ENCODE measurements at places on chromosomes 11 and 22.

DNA sequence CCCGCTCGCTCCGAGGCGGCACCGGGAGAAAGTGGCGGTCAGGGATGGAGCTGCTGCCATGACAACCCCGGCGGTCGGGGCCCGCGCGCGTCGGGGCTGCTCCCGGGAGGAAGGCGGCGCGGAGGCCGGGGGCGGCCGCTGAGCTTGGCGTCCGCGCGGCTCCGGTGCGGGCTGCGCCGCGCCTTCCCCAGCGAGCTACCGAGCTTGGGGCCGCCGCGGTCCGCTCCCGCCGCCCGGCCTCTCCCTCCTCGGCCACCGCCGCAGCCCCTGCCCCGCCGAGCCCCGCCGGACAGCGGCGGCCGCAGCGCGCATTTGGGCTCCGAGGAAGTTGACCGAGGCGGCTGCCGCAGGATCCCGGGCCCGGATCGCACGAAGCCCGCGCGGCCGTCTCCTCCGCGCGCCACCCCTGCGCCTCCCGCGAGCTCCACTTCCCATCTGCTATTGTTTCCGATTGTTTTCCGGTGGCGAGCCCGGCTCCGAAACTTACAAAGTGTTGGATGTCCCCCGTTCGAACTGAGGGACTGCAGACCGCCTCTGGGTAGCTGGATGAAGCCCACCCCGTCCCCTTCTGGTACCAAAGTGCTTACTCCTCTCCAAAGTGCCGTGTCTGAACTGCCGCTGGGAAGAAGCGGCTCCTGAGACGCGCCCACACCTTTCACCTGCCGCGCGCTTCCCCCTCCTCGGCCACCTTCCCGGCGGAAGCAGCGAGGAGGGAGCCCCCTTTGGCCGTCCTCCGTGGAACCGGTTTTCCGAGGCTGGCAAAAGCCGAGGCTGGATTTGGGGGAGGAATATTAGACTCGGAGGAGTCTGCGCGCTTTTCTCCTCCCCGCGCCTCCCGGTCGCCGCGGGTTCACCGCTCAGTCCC lies 540.3 kb downstream of the NTM start:
- no peak for DNase-seq

DNA sequence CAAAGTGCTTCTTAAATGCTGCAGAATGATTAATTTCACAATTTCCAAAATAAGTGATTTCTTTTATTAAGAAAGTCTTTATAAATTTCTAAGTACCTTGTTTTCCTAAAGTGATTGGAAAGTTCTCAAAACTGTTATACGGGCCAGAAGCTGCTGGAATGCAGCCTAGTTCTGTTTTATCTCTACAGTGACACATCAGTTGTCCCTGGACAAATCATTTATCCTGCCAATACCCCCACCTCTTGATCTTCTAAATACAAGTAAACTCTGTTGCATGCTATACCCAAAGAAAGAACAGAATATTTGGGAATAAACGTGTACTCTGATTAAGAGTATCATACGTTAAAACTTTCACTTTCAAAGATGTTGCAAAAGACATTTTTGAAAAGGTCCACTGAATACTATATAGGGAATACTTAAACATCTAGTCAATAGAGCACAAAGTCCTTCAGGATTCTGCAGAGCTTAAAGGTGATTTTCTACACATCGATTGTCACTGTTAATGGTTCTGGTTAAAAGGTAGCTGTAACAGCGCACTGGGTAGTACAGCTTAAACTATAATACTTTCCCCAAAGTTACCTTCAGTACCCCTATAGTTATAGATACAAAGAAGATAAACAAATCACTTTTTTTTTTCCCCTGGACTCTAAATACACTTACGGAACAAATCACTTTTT lies 92.1 kb upstream of the APOA1 start:
- no peak for DNase-seq

DNA sequence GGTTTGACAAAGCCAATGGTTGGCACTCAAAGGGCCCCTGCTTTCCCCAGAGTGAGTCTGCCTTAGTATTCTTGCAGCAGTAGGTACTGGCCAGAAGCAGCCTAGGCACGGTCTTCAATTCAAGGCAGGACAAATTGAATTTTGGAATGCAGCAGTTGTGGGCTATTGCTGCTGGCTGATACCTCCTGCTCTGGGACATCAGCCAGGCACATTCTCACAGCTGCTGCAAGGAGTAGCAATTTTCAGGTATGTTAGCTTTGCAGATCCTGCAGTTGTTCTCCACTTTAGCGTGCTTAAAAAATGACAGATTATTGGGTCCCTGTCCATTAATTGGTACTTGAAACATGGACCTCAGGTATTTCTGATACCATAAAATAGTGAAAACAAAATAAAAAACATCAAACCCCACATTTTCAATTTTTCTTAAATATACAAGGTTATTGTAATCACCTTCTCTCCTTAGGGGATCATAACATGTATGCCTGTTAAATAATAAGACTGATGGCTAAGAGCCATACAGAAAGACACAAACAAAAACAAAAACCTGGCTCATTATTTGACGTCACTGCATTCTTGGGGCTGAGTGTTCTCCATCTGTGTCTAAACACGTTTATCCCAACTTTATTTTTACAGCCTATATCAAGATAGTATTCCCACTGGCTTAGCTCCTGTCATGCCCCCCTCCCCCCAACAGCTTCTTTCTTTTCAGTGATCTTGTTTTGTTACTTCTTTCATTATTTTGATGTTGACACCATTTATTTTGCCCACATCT lies 85.1 kb upstream of the CARD18 start:
- no peak for DNase-seq

DNA sequence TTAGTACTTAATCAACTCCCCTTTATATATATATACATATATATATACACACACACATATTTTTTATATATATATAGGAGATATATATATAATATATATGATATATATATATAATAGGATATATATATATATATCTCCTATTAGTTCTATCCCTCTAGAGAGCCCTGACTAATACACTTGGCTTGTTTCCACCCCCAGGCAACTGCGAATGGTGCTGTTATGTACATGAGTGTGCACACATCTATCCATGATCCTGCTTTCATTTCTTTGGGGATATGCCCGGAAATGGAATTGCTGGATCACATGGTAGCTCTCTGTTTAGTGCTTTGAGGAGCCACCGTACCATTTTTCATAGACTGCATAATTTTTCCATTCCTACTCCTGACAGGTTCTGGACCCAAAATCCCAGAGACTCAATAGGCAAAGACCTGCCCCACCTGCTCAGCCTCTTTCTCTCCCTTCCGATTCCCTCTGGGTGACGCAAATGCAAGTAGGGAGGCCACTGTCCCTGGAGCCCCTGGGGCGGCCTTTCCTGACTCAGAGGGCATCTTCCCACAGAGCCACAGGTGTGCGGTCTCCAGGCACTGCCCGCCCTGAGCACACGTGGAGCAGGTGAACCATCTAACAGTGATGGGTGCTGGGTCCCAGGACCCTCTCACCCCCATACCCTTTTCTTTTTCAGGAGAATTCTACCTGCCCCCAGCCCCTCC lies 12.0 kb downstream of the FGF3 start:
- no peak for DNase-seq

DNA sequence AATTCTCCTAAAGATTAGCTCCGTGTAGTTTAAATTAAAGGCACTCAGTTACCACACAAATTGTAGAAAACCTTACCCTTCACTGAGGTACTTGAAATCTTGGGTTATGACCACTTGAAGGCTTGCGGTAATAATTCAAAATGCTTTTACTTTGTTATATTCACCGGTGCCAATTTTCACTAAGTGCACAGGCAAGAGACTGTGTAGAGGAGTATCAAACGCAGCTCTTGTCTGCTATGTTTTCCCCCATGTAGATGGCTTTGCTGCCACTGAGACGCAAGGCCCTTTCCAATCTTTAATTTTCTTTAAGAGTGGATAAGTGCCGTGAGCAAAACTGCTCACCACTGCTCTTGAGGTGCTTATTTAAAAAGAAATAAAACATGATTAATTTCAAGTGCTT lies 155.8 kb downstream of the CADM1 start:
- DNase-seq: no peak

- DNase-seq: no peak
Measured at GRCh38 chr11:108826136-108826535, 161.3 kb downstream of the DDX10 start.

DNA sequence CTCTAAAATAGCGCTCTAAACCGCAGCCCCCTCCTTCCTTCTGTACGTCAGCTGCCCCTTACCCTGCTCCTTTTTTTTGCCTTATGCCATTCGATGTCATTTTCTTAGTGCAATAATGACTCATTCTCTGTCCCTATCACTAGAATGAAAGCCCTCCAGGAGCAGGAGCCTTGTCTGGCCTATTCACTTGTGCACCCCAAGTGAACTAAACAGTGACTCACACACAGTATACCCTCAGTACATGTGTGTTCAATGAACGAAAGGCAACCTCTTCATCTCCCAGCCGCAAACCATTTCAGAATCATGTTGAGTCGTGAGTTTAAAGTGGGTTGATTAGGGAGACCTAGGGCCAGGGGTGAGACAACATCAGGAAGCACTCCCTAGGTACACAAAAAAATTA lies 50.7 kb upstream of the SPATA19 start:
- DNase-seq: no peak

- DNase-seq: no peak
Measured at GRCh38 chr22:50260801-50261614, 475 bp downstream of the MAPK12 start.

DNA sequence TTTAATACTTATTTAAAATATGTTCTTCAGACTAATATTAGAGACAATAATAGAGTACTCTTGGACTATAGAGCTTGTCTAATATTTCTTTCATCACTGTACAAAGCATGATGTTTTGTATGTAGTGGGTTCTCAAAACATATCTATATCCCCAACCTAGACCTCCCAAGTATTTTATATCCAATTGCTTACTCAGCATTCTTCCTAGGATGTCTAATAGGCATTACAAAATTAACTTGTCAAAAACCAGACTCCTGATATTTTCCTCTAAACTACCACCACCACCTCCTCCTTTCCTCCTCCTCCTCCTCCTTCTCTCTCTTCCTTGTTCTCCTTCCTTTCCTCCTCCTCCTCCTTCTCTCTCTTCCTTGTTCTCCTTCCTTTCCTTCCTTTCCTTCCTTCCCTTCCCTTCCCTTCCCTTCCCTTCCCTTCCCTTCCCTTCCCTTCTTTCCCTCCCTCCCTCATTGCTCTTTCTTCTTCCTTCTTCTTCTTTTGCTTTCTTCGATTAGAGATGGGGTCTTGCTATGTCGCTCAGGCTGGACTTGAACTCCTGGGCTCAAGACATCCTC lies 21.3 kb downstream of the BCO2 start:
- no peak for DNase-seq

DNA sequence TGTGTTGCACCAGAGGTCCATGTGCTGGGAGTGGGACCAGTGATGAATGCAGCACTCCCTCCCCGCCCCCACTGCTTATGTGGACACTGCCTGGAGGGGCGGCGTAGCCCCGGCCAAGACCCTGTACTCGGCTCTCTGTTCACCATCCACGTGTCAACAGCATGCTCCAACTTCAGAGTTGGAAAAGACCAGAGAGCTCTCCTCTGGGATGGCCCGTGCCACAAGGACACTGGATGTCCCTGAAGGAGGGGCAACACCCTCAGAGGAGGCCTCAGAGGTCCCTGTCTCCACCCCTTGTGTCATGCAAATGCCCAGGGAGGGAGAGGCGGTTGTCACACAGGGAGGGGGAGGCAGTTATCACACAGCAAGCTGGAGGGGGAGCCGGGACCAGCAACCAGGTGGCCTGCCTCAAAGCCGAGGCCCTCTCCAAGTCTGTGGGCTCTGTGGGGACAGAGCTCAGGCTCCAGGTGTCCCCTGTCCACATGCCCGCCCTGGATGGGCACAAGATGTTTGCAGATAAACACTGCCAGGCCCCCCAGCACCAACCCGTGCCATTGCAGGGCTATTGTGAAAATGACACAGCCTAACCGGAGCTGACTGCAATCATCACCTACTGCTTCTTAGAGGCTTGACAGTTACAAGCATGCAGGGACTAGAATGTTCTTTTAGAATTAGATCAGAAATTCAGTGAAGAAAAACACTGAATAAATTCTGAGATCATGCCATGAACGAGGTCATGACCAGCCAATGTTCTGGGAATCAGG lies 121.1 kb downstream of the PHF21B start:
- no peak for DNase-seq

DNA sequence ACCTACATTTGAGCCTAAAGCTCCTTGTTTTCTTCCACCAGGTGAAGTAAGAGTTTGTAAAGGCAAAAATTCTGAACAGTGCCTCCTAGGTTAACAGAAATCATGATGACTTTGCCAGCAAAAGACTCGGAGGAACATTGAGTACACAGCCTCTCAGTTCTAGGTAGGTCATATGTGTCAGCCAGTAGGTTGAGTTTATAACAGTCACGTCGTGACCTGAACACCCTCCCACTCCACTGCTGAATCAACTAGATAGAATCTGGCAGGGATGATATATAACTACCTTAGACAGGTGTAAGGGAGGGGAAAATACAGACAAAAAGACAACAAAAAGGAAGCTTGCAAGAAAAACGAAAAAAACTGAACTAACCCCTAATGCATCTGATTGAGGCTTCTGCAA lies 12.8 kb upstream of the ASPHD2 start:
- no peak for DNase-seq

Measured in cortex of kidney (tissue), 1 donor.